Foreskin keratinocyte (primary cell): ENCODE measurements at places on chromosomes 6 and 20. TPM values are rescaled to one million over a fixed set of nuclear protein-coding genes. Genes with fewer than 3 reads are reported as not detected.

Gene FOXA2
- total RNA-seq, result 1.1 and 1.4 TPM in 2 replicates

Gene NKX2-4
- total RNA-seq, result not detected in 2 replicates

Gene ARFGEF2
- 22.2 and 22.4 TPM in 2 replicates for total RNA-seq

Gene TSHZ2
- total RNA-seq, result 1.3 and 1.6 TPM in 2 replicates

Gene ECT2L
- total RNA-seq, result not detected in 2 replicates

Gene FOXS1
- not detected in 2 replicates for total RNA-seq

Gene BNIP5
- not detected in 2 replicates for total RNA-seq

Gene RAET1E
- total RNA-seq, result 1.1 and 1.5 TPM in 2 replicates

Gene BFSP1
- 1.4 and 1.8 TPM in 2 replicates for total RNA-seq

Gene PDRG1
- 7.6 and 8.8 TPM in 2 replicates for total RNA-seq

Gene SYTL3
- total RNA-seq, result 0.95 and 1.1 TPM in 2 replicates
